ENCODE measurements at places on chromosomes 12 and 14.

DNA sequence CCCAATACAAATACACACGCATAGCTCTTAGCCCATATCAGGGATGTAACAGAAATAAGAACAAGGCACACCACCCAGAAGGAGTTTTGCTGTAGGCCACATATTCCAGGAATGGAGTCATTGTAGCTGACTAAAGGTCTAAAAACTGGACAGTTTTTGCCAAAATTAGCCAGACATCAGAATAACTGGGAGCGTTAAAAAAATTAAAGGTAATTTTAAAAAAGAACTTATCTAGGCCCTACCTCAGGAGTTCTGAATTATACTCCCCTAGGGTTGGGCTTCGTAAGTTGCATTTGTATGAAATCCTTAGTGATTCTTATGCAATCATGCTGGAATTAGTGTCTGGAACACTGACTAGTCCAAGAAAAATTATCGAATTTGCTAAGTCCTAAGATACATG, 987.7 kb downstream of the GALC start:
- no peak for DNase-seq

GRCh38 chr14:100298551-100299237, 7.5 kb downstream of the SLC25A29 start:
- DNase-seq: no peak

- DNase-seq: no peak
Observed at GRCh38 chr12:129911428-129912049, 7.7 kb upstream of the TMEM132D start.

- no peak for DNase-seq
Observed at GRCh38 chr12:131573631-131574394, 137.1 kb upstream of the SFSWAP start.

- no peak for DNase-seq
Observed at GRCh38 chr14:41642367-41642766, 35.7 kb downstream of the LRFN5 start.

- DNase-seq: no peak
Observed at GRCh38 chr14:68688872-68689371, 103.9 kb downstream of the ZFP36L1 start.

- DNase-seq: no peak
Observed at GRCh38 chr12:127539226-127539858, 727.6 kb upstream of the TMEM132C start.
